ENCODE measurements at places on chromosomes 3 and 15.

DNA sequence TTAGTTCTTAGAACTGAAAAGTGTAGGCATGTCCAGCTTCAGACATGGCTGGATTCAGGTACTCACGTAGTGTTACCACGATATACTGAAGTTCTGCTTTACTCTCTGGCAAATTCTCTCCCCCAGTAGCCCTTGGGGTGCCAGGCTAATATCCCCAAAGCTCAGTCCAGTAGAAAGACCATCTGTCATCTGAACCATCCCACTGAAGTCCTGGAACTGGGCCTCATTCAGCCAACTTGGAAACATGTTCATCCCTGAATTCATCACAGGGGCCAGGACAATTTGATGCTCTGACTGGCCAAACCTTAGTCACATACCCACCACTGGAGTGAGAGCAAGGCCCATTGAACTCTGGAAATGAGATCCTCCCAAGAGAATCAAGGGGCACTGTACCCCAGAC is 8.2 kb downstream of the EFCC1 start:
- DNase-seq = no peak

- DNase-seq = no peak
These were observed 52.9 kb downstream of the HERC2 start for GRCh38 chr15:28269097-28269496.

DNA sequence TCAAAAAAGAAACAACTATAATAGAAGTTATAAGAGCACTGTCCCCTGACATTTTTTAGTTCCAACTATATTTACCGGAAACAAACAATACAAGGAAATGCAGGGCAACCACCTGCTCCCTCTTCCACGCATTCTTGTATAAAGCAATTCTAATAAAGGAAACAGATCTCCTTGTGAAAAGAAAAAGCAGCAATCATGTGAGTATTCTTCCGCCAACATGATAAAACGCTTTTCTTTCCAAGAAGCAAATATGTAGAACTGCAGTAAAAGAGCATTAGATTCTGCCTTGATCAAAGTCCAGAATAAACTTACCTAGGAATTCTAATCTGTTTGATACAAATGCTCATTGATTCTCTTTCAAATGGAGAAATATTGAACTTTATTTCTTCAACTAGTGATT is 230.3 kb downstream of the CNTN3 start:
- DNase-seq = no peak

- DNase-seq = no peak
These were observed 16.9 kb downstream of the C3orf22 start for GRCh38 chr3:126541628-126542339.

DNA sequence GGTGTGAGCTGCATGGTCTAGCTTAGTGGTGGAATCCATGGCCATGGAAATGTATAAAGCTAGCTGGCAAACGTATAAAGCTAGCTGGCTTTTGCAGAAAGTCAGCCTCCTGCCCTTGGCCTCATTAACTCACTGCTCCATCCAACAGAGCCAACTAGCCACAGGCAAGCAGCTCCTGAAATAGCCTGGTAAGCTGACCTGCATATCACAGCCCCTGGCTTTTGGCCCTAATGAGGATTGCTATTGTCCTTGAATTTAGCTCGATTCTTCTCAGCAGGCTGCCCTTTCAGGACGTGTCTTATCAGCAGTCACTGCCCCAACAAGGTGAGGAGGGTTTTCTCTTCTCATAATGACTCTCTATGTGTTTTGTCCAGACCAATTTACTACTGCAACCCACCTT is 446.8 kb downstream of the WDR72 start:
- DNase-seq = no peak
